CD14-positive monocyte (primary cell): ENCODE measurements at places on chromosomes 5 and 9.

DNA sequence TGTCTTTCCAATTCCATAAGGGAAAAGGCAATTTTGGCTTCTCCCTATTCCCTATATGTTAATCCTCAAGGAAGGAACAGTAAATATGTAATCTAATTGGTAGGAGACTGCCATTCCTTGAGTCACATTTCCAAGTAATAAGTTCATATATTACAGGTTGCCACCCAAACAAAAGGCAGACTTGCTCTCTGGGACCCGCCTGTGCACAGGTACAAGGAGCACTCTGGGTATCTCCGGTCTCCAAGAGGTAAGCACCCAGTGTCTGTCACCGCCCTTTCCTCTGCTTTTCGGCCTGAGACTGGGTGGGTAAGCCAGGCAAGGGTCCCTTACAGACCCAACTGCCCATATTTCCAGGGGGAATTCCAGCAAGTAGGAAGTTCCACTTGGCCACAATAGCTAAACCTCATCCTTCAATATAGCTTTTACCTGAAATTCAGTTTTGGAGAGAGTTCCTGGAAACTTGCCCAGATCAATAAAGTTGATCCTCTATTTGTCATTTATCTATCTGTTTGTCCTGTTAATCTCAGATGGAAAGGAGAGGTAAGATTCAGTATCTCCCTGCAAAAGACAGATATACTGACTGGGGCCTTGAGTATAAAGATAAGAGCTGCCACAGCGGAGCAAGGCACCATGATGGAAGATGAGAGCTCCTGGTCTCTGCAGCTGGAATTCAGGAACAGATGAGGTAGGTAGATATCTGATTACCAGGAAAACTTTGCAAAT is 81.8 kb downstream of the SUSD1 start:
- peaks cover 98% of the 10 kb centered on the region for H3K36me3 ChIP-seq
- H3K4me3 ChIP-seq = no peak overlapping the region
- no peak for DNase-seq
- H3K27me3 ChIP-seq = no peaks in the 10 kb centered on the region
- H3K4me1 ChIP-seq = no peaks in the 10 kb centered on the region

DNA sequence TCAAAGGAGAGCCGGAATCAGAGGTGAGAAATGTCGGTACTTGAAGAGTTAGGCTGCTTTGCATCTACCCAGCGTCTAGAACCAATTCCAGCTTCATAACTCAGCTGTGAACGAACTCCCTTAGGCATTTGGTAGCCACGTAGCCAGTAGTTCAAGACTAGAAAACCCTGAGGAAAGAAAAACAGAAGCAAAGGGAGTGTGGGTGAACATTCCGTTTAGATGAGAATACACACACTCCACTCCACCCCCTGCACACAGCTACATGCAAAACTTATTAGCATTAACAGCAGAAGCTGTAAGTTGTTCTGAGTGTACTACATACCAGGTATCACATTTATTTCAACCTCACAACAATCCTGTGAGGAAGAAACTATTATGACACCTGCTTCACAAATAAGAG is 78.3 kb downstream of the SMIM23 start:
- DNase-seq = no peak
- H3K4me1 ChIP-seq = peaks cover 12% of the 10 kb centered on the region
- peaks cover 17% of the 10 kb centered on the region for H3K36me3 ChIP-seq
- no peak overlapping the region for H3K27ac ChIP-seq

GRCh38 chr9:81391457-81391825 is 297.9 kb downstream of the TLE1 start:
- H3K27me3 ChIP-seq = no peaks in the 10 kb centered on the region
- DNase-seq = no peak
- H3K4me1 ChIP-seq = no peaks in the 10 kb centered on the region

GRCh38 chr9:81529556-81530193 is 159.7 kb downstream of the TLE1 start:
- H3K27ac ChIP-seq = no peak overlapping the region
- no peak for DNase-seq
- no peak overlapping the region for H3K4me3 ChIP-seq
- H3K27me3 ChIP-seq = no peaks in the 10 kb centered on the region
- no peaks in the 10 kb centered on the region for H3K4me1 ChIP-seq
- H3K36me3 ChIP-seq = no peaks in the 10 kb centered on the region

DNA sequence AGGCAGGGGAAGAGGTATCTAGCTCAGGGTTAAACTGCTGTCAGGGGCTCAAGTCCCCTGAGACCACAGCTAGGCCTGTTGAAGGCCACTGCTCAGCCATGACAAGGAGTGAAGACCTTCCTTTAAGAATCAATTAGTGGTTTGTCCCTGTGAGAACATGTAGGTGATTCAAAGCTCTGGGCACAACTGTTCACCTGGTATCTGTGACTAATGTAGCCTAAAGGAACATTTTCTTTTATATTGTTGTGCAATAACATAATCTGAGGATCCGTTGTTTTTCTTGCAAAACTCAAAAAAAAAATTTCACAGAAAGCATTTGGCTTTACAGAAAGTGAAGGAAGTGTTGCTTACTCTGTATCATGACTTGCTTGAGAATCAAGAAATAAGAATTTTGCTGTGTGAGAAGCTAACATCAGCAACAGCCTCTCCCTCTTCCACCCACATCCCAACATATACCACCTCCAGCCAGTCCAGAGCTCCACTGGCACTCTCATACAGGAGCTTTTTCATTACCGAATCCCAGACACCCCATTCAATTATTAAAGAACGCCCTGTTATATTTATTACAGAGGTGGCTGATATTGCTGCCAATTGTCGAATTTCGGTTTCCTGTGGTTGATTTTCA is 807.0 kb downstream of the TLE4 start:
- no peaks in the 10 kb centered on the region for H3K4me1 ChIP-seq
- H3K36me3 ChIP-seq = no peaks in the 10 kb centered on the region
- DNase-seq = no peak
- no peak overlapping the region for H3K27ac ChIP-seq
- H3K27me3 ChIP-seq = no peaks in the 10 kb centered on the region

DNA sequence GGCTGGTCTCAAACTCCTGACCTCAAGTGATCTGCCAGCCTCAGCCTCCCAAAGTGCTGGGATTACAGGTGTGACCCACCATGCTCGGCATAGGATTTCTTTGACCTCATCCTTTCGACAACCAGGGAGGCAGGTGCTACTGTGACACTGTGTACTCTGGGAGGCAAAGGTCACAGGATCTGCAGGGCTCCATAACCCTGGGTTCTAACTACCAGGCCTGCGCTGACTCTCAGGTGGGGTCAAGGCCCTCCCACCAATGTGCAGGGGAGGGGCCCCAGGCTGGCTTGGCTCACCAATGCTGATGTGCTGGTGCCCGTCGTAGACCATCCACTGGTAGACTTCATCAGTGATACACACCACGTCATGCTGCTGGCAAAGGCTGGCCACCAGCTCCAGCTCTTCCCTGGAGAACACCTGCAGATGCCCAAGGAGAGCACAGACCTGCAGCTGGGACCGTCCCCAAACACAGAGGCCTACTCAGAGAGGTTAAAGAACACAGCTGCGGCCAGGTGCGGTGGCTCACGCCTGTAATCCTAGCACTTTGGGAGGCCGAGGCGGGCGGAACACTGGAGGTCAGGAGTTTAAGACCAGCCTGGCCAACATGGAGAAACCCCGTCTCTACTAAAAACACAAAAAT is 7.0 kb upstream of the SPOUT1 start:
- H3K36me3 ChIP-seq = no peaks in the 10 kb centered on the region
- no peaks in the 10 kb centered on the region for H3K27me3 ChIP-seq
- DNase-seq = no peak
- H3K4me1 ChIP-seq = no peaks in the 10 kb centered on the region
- no peak overlapping the region for H3K27ac ChIP-seq

DNA sequence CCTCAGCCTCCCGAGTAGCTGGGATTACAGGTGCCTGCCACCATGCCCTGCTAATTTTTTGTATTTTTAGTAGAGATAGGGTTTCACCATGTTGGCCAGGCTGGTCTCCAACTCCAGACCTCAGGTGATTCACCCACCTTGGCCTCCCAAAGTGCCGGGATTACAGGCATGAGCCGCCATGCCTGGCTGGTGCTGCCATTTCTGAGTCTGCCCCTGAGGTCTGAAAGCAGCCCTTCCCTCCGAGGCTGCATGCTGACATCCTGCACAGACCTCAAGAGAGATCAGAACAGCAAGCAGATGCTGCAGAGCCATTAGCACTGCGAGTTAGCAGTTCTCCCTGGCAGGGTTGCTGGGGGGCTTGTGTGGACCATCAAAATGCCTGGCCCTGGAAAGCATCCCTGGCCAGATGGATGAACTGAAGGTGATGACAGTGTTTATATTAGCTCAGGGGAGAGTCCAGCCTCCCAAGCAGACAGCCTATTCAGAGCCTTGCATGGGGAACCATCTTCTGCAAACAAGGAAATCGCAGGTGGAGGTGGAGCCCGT is 176.5 kb upstream of the PANK3 start:
- no peaks in the 10 kb centered on the region for H3K27me3 ChIP-seq
- no peaks in the 10 kb centered on the region for H3K4me1 ChIP-seq
- H3K36me3 ChIP-seq = no peaks in the 10 kb centered on the region
- no peak overlapping the region for H3K27ac ChIP-seq
- DNase-seq = no peak

DNA sequence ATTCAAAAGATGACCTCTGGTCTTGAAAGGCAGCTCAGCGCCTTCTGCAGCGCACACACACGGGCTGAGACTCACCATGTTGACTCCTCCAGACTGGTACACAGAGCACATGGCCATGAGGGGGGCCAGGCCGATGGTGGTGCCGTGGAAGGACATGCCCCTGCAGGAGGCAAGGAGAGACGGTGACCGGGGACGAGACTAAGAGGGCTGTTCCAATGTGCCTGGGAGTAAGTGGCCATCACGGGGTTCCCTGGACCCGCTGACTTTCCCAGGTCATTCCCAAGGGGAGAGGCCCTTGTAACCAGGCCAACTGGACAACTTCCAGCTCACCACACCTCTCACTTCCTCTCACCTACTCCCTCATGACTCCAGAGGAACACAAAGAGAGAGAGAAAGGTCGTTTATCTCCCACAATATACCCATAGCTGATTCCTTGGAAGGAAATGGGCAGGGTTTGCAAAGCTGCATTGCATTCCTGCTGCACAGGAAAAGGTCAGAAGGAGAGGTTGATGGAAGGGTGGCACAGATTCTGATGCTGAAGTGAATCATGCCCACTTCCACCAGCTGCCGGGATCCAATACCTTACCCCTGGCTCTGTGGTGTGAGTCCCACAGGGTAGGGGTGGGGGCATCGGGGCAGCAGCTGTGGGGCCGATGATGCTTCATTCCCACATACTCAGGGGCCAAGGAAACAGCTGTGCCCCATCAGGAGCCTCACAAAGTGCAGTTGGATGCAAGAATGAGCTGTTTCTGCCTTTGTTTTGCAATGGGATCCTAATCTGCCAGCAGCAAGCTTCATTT is 47.2 kb downstream of the NIPAL4 start:
- H3K4me3 ChIP-seq = no peak overlapping the region
- no peak overlapping the region for H3K27ac ChIP-seq
- peaks cover 23% of the 10 kb centered on the region for H3K4me1 ChIP-seq
- DNase-seq = no peak
- H3K36me3 ChIP-seq = peaks cover 30% of the 10 kb centered on the region
- no peaks in the 10 kb centered on the region for H3K27me3 ChIP-seq
